Stimulated activated CD8-positive, alpha-beta memory T cell treated with anti-CD3 and anti-CD28 coated beads, Interleukin-7, amount 100 ng/mL, for 4 hours (primary cell): ENCODE measurements at places on chromosomes 3 and 15.

DNA sequence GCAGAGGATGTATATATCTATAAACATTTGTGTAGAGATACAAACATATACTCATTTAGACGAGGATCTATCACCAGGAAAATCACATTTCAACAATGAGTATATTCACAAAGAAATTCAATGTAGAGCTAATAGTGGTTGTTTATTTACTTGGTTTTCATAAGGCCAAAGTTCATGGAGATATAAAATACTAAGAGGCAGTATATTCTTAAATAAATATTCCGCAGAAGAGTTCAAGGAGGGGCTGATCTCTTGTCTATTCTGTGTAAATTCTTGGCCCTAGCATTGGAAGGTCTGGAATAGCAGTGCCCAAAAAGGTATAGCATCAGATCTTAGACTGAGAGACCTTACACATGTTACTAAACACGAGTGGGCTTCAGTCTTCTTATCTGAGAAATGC lies 122.1 kb downstream of the EDEM1 start:
- no peak for DNase-seq

- no peak for DNase-seq
Measured at GRCh38 chr3:60906283-60906682, 345.0 kb downstream of the FHIT start.

- no peak for DNase-seq
Measured at GRCh38 chr3:140758791-140759444, 81.1 kb downstream of the TRIM42 start.

DNA sequence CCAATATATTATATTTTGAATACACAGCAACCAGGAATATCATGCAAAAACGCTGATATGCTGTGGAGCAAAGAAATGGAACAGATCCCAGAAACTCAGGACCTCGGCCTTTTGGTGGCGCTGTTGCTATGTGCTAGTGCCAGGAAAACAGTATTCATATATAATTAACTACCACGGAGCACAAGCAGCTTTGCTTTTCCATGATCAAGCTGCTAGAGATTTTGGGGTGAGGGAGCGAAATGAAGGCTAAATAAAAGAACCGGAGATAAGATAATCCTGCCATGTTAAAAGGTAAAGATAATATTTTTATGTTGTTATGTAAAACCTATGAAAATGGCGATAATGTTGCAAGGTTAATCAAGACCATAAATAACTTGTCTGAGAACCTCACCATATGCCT lies 157.7 kb upstream of the FAM3D start:
- DNase-seq: no peak

GRCh38 chr3:150251187-150252062 lies 156.7 kb upstream of the TSC22D2 start:
- no peak for DNase-seq

- no peak for DNase-seq
Measured at GRCh38 chr15:101503296-101503599, 13.7 kb upstream of the PCSK6 start.

- DNase-seq: no peak
Measured at GRCh38 chr15:83210619-83211018, 3.0 kb upstream of the HDGFL3 start.

GRCh38 chr15:90869601-90870353 lies 1.4 kb downstream of the FURIN start:
- DNase-seq: no peak

GRCh38 chr3:50111757-50112156 lies 23.0 kb downstream of the RBM5 start:
- DNase-seq: no peak

DNA sequence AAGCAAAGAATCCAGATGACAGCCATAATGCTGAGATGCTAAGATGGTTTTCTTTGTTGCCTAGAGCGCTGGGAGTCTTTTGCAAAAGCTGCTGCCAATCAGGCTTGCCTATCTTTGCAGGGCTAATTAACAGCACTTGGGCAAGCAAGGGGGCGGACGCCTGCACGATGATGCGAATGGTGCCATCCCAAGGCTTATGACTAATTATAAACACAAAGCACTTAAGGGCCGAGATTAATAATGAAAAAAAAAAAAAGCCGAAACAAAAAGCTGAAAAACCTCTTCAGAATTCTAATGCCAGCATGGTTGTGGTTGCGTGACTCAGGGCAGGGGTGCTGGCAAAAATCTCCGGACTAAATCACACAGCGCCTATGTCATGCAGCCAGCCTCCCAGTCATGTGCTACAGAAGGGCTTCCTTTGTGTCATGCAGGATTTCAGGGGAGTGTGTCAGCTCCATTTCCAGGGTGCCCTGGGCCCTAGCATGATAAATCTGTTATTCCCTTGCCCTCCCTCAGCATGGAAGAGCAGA lies 185.0 kb upstream of the ANKRD28 start:
- DNase-seq: no peak

- no peak for DNase-seq
Measured at GRCh38 chr3:77247817-77248216, 207.9 kb downstream of the ROBO2 start.

DNA sequence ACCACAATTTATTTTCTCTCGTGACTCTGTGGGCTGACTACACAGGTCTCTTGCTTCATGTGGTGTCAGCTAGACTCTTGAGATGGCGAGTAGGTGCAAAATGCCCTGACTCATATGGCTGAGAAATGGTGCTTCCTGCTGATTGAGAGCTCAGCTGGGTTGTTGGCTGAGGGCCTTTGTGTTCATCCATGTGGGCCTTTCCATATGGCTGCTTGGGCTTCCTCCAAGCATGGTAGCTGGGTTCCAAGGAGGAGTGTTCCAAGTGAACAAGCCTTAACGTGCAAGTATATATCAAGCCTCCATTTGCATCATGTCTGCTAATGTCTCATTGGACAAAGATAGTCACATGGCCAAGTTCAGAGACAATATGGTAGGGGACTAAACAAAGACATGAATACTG lies 164.0 kb downstream of the PDCD6IP start:
- no peak for DNase-seq

GRCh38 chr3:168383573-168383972 lies 287.8 kb upstream of the GOLIM4 start:
- DNase-seq: no peak

GRCh38 chr3:149199474-149199873 lies 22.2 kb downstream of the CP start:
- no peak for DNase-seq

DNA sequence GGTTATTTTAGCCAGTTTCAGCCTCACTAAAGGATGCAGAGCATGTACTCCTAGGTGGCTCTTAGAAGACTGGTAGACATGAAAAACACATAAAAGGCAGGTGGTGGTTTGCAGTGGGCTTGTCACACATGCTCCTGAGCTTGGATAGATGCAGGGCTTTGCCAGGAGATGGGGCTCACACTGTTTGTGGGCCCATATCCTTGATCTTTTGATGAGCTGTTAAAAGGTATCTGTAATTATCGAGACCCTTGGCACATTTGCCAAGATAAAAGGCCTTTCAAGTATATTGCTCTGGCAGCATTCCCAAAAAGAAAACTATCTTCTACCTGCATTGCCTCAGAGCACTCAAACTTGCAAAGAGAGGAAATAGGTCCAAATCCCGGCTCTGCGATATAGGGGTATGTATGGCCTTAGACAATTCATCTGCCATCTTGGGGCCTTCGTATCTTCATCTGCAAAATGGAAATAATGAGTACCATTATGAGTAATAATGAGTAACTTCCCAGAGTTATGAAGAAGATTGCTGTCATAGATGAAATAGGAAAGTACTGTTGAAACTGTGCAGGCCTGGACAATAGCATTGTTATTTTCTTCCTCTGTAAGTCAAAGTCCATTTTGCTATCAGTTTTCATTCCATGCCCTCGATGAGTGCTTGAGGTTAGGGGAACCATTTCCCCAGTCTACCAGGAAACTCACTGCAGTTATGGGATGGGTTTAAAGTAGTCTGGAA lies 172.7 kb downstream of the SYNPR start:
- no peak for DNase-seq

- no peak for DNase-seq
Measured at GRCh38 chr3:101903451-101903871, 54.1 kb downstream of the NFKBIZ start.

DNA sequence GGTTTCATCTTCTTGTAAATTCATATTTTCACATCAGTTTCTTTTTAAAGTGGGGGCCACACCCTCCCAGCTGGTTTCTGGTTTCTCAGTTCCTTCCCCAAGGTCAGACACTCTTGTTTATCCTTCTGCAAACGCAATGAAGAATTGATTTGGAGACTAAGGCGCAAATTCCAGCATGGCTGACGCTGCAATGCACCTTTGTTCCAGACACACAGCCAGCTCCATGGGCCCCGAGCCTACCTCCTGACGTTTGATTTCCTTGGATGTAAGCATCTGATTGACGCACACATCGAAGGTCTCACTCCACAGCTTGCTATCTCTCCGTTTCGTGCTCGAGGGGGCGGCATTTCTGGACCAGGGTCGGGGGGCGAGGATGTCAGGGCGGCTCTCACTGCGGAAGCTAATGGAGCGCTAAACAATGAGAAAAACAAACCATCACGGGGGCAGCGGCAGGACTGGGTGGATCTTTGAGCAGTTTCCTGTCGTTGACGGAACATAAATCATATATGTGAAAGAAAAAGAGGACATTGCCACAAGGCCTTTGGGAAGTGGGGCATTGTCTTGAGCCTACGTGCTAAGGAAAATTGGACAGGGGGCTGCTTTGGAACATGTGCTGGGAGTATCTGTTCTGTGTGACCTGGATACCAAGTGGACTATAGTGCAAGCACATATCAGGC lies 46.9 kb downstream of the ARHGEF3 start:
- peak; percentile 13 for DNase-seq

DNA sequence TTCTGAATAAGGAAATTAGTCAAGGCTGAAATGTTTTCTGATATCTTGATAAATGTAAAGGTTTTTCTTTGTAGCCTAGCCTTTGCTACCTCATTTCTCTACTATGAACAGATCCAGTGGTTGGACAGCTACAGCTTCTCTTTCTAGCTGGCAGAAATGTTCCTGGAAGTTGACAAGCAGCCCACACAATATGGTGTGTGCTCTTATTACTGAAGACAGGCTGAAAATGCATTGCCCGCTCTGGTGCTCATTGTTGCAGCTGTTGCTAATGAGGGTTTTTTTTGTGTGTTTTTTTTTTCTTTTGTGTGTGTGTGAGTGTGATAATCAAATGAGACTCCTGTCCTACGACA lies 844.3 kb upstream of the SEMA6D start:
- no peak for DNase-seq
